ENCODE measurements at places on chromosomes 1 and 21.

GRCh38 chr1:180184041-180184440, 29.4 kb downstream of the QSOX1 start:
- no peak for DNase-seq

GRCh38 chr1:93708734-93709481, 27.3 kb upstream of the BCAR3 start:
- peak; percentile 55 for DNase-seq

DNA sequence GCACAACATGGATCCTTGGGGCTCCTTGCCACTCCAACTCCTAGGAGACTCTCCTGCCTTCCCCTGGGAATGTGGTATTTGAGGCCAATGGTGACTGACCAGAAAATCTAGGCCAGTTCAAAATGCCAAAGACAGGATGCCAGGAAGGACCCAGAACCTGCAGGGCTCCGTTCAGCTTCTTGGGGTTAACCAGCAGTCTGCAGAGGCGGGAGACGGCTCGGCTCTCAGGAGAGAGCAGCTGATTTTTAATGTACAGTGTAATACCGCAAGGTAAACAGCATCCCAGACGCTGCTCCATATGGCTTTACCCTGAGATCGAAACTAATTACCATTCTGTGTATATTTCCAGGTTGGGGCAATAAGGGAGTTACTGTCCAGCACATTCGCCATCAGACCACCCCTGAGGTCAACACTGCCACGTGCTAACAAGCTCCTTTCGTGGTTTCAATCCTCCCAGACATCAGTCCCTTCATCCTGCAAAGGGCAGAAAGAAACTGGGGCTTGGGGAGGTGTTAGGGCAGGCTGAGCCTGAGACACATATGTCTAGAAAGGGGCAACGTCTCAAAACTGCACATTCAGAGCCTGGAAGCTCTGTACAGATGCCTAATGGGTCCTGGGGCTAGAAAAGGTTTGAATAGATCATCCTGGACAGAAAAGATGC, 16.7 kb downstream of the ITPKB start:
- DNase-seq, result no peak

DNA sequence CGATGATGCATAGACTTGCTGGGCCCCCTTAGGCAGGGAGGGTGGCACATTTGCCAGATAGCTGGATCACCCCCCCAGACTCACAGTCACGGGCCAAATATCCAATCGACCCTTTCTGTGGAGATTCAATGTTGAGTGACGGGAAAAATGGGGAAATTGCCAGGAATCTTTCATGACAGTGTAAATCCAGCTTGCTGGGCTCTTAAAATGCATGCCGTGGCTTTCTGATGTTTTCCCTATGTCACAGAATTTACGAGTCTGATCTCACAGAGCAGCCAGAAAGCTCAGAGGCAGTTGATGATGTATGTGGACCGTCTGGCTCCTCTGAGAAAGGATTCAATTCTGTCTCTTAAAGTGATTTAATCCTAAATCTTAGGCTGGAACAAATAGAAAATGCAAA, 150.1 kb upstream of the ZNF644 start:
- no peak for DNase-seq

- DNase-seq, result no peak
Measured at GRCh38 chr1:198160222-198160621, 3.4 kb downstream of the NEK7 start.

DNA sequence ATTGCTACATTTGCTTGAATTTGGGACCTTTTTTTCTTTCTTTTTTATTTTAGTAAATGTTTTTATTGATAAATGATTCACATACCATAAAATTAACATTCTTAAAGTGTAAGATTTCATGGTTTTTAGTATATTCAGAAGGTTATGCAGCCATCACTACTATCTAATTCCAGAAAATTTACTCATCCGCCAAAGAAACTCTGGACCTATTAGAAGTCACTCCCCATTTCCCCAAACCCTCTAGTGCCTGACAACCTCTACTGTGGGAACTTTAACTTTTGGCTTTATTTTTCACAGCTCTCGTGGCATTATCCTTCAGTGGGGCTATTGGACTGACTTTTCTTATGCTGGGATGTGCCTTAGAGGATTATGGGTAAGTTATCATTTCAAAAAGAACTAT, 4.5 kb downstream of the LEPR start:
- no peak for DNase-seq

GRCh38 chr1:36464605-36465393, 615 bp upstream of the MRPS15 start:
- no peak for DNase-seq

- peak; percentile 92 for DNase-seq
Measured at GRCh38 chr1:40901886-40902852, 40.0 kb upstream of the CITED4 start.

DNA sequence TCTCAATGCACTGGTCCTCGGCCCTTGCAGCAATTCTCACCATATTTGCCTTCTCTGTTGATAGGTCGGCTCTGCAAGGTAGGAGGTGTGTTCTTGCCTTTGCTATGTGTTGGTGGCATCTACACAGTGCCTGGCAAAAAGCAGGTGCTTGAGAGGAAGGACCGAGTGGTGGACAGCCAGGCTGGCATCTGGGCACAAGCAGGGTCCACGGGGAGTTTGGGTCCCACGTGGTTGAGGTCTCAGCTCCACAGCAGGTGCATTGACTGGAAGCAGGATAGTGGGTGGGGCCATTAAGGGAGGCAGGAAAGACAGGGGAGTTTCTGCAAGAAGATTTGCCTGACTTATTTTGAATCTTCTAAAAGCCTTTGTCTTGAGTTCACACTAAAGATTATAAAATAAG, 81.2 kb upstream of the WNT4 start:
- DNase-seq, result no peak

DNA sequence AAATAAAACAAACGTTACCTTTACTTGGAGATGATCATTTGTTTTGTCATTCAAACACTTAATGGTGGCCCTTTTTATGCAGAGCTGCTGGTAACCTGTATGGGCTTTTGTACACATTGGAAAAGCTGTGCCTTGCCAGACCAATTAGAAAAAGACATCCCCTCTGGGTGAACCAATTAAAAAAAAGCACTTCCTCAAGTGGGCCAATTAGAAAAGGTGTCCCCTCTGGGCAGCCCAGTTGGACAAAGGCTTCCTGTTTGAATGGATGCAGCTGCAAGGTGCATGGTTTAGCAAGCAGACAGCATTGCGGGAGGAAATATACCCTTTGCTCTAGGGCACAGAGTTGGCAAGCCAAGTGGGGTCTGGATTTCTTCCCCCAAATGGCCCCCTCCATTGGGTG, 21.6 kb downstream of the HUNK start:
- no peak for DNase-seq

DNA sequence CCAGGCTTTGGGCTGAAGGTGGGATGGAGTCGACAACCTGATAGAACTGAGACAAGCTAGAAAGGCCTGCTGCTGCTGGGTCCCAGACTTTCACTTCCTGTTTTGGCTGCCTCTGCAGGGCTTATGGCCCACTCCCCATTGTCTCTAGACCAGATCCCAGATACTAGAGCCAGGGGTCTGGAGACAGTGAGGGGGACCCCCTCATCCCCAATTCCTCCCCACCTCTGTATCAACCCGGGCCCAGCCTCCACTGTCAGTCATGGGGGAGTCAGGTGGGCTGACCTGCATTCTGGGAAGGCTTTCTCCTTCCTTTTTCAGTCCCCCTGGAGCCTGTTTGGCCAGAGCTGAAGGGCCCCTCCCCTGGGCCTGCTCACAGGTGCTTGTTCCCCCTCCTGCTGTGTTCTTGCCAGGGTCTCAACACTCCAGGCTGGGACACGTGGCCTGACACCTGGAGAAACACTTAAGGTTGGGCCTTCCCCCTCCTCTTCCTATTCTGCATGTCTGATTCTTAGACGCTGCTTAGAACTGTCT, 18.0 kb upstream of the ETV3L start:
- DNase-seq, result no peak

- DNase-seq, result peak; percentile 80
Measured at GRCh38 chr1:209805875-209806760, at the start of gene IRF6. IRF6 (minus strand) TSS chr1:209806142; CDS start chr1:209801413, 4,729 bp downstream.

DNA sequence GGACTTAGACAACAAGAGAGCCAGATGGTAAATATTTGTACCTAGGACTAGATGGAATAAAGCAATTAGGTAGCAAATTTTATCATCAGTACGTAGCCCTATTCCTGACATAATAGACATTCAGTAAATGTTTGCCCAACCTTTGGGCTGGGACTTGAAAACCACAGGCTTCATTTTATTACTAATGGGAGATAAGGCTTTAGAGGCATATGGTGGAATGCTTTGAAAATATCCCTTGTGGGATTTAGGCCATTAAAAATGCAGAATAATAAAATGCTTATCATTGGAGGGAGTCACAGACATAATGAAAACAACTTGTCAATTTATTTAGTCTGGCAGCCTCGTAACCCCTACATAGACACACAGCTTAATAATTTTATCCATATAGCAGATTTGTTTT, 296.1 kb upstream of the SPAG17 start:
- no peak for DNase-seq

DNA sequence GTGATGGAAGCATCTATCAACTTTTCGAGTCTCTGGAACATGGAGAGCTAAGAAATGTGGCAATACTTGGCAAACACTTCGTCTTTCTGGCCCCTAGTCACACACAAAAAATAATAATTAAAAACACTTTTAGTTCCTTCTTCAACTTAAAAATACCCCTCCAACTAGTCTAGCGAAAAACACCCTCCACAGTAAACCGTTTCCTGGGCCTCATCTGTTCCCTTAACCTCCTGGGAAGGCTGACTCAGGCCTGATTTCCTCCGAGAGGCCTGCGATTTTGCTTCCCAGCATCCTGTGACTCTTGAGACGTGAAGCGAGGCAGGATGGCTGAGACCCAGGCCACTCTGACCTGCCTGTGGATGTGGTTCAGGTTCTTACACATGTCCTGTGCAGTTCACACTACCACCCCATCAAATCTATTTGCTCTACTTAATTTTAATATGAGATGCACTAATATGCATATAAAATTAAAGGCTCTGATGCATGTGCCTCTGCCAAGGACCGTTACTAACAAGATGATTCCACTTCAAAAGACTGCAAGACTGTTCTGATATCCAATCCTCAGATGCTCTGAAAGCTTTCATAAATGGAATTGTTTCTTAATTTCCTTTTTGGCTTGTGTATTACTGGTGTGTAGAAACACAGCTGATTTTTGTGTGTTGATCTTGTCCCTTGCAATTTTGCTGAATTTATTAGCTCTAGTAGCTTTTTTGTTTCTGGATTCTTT, 3.5 kb downstream of the NAV1 start:
- DNase-seq, result peak; percentile 79

DNA sequence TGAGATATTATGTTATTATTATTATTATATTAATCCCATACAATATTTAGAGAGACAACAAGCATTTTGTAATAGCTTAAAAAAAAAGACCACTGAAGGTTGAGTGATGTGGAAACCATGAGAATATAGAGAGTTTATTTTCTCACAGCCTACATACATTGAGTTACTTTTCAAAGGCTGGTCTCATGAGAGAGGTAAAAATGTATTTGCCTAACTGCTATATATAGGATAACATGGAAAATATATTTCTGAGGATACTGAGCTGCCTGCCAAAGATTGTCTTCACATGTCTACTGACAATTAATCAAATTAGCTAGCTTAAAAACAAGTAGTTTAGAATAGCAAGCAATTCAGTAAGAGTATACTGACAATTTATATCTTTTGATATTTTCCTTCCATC, 192.2 kb upstream of the NRIP1 start:
- DNase-seq, result no peak

GRCh38 chr1:232810856-232811255, 5.6 kb downstream of the MAP10 start:
- DNase-seq, result no peak

DNA sequence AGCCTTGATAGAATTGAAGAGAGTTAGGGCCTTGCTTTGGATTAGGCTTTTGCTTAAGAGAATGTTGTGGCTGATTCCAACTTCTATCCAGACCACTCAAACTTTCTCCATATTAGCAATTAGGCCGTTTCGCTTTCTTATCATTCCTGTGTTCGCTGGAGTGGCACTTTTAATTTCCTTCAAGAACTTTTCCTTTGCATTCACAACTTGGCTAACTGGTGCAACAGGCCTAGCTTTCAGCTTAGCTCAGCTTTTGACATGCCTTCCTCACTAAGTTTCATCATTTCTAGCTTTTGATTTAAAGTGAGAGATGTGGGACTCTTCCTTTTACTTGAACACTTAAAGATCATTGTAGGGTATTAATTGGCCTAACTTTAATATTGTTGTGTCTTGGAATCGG, 183.6 kb upstream of the L1TD1 start:
- DNase-seq, result no peak

DNA sequence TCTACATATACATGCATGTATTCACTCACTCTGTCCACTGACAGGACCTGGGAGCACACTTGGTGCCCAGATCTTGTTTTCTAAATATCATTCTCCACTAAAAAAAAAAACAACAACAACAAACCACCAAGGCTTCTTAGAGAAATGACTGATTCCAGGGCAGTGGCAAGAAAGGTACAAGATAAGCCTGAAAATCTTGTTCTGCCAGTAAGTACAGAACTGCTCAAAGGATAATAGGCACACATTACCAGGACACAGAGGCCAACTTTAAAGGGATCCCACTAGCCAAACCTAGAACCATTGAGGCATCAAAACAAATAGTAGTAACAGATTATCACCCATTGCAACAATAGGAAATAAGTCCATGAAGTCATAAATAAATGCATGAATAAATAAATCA, 10.7 kb downstream of the HSD11B1 start:
- DNase-seq, result no peak

DNA sequence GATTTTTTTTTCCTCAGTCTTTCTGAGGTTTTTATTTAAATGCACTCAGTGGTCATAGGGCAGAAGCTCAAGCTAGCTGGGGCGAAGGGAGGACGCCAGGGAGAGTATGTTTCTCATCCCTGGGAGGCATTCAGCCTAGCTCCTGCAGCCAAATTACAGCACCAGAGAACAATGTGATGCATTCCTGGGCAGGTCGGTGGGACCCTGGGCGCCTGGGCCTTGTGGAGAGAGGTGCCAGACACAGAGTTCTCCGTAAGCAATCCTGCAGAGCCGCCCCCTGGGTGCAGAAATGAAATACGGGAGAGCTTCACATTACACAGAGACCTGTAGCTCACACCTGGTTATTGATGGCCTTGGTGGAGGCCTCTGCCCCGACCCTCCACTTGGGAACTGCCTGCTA, 15.5 kb downstream of the WNT2B start:
- no peak for DNase-seq

- no peak for DNase-seq
Measured at GRCh38 chr1:101261623-101262022, 24.8 kb downstream of the S1PR1 start.

GRCh38 chr21:34881839-34882371, 167.2 kb downstream of the RUNX1 start:
- DNase-seq, result peak; percentile 79

- DNase-seq, result no peak
Measured at GRCh38 chr1:156045076-156045475, 8.5 kb downstream of the UBQLN4 start.

GRCh38 chr1:163656095-163656759, 334.5 kb downstream of the NUF2 start:
- DNase-seq, result no peak
